GM19239 (cell line): ENCODE measurements at places on chromosomes 7 and 10.

- DNase-seq: no peak
These were observed 266.0 kb downstream of the AUTS2 start for GRCh38 chr7:69864274-69864673.

- DNase-seq: no peak
These were observed 5.9 kb downstream of the LRRC4 start for GRCh38 chr7:128025380-128025779.

GRCh38 chr7:7428806-7429205 lies 106.9 kb downstream of the COL28A1 start:
- DNase-seq: no peak

DNA sequence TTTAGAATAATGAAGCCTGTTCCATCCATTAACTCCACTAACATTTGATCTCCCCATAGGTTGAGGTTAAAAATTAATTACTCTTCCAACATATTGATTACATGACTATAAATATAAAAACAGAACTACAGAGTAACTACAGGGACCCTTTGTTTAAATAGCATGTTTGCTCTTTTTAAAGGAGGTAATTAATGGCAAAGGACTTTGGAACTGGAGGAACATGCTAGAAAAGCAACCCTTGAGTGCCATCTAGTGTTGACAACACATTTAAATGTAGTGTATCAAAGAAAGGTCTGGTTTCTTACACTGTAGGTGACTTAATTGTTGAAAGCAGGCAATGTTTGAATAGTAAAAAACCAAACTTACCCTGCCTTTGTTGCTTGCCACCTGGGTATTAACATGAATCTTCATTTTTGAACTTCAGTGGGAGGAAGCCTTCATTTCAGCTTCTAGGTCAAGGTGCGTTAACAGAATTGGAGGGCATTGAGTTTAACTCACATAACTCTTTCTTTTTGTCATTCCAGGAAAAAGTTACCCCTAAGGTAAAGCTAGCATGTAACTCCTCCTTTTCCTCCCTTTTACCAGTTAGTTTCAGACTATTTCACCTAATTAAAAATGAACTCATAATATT lies 52.6 kb upstream of the CAPZA2 start:
- DNase-seq: peak; percentile 9

GRCh38 chr10:3119796-3120459 lies 52.6 kb downstream of the PFKP start:
- DNase-seq: no peak

GRCh38 chr10:77377034-77377433 lies 260.6 kb downstream of the KCNMA1 start:
- no peak for DNase-seq

DNA sequence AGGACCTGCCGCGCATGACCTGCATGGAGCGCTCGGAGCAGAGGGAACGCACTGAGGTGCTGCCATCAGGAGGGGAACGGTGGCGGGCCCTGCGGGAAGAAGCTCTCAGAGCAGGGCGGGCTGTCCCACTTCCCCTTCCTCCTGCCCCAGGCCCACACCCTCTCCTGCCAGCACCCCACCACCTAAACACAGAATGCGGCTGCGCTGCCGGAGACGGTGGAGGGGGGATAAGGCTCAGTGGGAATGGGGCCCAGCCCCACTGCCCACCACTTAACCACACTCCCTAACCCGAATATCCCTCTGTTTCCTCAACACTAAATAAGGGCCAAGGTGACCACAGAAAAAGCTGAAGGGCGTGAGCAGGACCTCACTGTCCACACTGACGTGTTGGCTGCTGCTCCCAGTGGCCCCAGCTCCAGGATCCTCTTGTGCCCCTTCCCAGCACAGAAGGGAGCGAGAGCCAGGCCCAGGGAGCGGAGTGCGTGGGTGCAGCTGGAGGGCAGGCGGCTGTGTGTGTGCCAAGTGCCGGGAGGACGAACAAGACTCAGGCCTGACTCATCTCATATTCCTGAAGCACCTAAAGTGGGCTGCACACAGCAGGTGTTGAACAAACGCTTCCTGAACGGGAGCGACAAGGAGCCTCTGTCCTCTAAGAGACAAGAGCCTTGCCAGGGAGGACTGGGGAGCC lies 116.8 kb downstream of the MAD1L1 start:
- DNase-seq: no peak

DNA sequence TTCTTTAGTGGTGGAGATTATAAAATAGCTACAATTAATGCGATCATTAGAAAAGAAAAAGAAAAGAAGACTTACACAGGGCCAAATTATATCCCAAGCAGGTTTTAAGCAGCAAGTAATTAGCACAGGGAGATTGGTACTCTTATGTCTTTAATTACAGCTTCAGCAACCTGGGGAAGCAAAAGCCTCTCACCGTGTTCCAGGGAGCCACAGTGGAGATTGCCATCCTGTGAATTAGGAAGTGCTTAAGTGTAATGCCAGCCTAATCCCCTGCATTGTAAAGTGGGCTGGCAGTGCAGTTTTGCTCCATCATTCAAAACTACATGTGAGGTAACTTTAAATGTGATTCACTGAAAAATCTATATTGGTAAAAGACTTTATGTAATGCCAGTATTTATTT lies 533.5 kb upstream of the COBL start:
- no peak for DNase-seq

- DNase-seq: no peak
These were observed 5.1 kb downstream of the GNA12 start for GRCh38 chr7:2838873-2839578.

DNA sequence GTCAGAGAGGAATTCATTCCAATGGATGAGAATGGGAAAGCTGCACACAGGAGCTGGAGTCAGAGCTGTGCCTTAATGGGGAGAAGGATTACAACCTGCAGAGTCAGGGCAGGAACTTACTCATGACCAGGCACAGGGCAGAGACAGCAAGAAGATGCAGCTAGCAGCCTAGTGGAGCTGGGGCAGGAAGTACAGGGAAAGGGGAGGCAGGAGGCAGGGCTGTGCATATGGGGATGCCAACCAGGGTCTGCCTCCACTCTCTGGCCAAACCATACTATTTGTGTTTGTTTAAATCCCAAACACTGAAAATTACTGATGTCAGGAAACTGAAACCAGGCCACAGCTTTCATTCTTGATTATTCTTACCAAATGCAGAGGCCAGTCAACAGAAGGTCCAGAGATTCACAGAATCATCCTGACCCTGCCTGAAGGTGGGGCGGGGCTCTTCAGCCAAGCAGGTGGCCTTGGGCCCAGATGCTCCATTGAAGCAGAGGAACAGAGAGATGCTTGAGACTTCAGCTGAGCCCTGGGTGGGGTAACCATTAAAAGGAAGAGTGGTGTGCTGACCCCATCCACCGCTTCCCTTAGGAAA lies 461.9 kb downstream of the KCNMA1 start:
- no peak for DNase-seq

- no peak for DNase-seq
These were observed 297.3 kb upstream of the PRKCQ start for GRCh38 chr10:6877336-6877721.

GRCh38 chr10:61903221-61903927 lies 1.9 kb downstream of the ARID5B start:
- DNase-seq: no peak

DNA sequence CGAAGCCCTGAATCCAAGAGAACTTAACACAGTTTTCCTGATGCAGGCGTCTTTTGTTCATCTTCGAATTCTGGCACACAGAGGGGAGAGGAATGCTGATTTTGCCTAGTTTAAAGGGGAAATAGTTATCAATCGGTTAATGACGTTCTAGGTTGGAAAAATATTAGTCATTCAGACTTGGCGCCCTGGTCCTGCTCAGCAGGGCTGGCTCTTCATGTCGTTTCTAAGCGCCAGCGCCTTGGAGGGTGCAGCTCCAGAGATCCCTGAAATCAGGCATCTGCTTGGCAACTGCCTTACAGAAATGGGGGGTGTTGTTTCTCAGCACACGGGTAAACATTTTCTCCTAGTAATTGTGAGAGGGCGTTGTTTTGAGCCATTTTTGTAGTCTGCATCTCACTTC lies 1.3 kb upstream of the PRTFDC1 start:
- no peak for DNase-seq

GRCh38 chr7:120273476-120273975 lies 551 bp downstream of the KCND2 start:
- DNase-seq: peak; percentile 61

DNA sequence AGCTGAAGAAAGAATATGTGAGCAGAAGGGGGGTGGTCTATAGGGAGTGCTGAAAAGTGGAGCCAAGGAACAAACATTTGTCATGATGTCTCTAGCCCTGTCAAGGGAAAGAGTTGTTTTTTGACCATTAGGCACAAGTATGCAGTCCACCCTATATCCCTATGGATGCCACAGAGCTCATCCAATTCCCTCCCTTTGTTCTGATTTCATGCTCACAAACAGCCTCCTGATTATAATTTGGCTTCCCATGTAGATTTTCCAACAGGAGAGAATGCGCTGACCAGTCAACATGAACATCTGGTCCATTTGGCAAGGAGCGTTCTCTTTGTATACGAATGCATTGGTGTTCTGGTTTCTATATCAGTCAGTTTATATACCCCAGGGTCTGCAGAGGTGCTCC lies 12.1 kb upstream of the CEP41 start:
- no peak for DNase-seq
